ENCODE measurements at places on chromosomes 5 and 9.

DNA sequence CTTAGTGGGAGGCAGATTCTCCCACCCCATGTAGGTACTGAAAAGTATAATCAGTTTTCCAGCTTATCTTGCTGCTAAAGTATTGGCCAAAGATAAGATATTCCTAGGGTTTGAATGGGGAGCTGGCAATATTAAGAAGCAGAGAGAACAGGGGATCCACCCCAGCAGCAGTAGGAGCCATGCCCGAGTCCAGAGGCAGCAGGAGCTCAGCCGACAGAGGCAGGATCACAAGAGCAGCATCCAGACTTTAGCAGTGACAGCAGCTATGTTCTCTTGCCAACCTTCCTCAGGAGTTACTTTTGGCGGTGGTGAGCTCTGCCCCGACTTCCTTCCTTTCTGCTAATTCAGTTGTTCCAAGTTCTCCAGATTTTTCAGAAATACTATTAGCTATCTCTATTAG is 224.5 kb downstream of the GADD45G start:
- no peak for DNase-seq

DNA sequence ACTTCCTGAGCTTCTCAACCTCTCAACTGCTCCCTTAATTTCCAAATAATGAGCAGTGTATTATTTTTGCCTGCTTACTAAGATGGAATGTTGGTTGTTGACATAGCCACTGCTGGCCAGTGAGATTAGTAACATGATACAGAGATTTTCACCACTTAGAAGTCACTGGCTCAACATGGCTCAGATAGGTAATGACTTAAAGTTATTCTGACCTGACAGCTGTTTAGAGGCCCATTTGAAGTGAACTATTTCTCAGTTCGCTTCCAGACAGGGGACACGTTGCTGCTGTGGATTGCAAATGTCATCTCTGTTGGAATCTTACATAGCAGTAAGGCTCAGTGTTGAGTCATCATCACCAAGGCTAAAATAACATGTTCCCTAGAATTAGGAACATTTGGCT is 490.2 kb downstream of the TLE4 start:
- DNase-seq, result no peak

DNA sequence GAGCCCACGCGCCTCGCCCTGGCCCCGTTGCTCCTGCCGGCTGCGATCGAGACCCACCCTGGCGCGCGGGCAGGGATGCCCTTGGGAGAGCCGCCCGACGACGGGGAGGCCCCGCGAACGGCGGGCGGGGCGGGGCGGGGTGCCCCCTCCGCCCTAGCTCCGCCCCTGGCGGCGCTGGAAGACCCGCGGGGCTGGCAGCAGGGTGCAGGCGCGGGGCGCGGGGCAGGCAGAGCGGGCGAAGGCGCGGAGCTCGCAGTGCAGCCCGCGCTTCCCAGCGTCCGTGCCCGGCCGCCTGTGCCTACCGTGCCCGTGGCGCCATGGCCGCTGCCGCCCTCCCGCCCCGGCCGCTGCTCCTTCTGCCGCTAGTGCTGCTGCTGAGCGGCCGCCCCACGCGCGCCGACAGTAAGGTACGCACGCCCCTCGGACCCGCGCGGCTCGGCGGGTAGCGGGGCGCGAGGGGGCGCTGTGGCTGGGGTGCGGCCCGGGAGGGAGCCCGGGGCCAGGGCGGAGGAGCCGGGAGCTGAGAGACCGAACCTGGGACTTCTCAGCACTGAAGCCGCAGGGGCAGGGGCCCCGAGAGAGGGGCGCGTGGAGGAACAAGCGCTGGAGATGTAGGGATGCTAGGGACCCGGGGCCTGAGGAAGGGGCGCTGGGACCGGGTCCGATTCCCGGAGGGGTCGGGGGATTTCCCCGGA is at the start of gene OLFML2A:
OLFML2A (plus strand) TSS at position 180 of the 695 bp plus-strand sequence; CDS start at position 318, 138 bp downstream.
- peak; percentile 26 for DNase-seq

DNA sequence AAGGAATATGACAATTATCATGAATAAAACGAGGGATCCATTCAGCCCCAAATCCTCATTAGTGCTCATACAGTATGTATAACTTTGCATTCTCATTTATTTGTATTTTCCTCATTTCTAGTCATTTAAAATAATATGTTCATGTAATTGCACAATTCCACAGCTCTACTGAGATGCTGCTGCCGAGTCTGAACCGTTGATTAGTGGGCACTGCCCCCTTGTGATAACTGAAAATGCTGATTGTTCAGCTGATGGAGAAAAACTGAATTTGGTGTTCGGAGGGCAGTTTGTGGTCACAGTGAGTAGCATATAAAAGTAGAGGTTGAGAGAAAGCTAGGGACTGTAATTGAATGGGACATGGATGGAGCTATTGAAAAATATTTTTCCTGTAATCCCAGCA is 12.2 kb upstream of the GPR151 start:
- no peak for DNase-seq

DNA sequence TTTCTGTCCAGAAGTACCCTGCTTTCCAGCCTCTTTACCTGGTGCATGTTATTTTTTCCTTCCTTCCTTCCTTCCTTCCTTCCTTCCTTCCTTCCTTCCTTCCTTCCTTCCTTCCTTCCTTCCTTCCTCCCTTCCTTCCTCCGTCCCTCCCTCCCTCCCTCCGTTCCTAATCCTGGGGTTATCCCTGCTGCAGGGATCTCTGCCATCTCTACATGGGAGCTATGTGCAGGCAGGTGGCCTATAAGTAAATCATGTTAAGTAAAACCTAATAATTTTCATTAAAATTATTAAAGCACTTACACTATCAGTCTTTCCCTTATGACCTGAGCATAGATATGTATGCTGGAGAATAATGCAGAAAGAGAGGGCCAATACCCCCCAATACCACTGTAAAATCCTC is 351.9 kb downstream of the ZSWIM6 start:
- no peak for DNase-seq

- no peak for DNase-seq
Measured at GRCh38 chr9:112241491-112241890, 66.4 kb upstream of the SUSD1 start.

DNA sequence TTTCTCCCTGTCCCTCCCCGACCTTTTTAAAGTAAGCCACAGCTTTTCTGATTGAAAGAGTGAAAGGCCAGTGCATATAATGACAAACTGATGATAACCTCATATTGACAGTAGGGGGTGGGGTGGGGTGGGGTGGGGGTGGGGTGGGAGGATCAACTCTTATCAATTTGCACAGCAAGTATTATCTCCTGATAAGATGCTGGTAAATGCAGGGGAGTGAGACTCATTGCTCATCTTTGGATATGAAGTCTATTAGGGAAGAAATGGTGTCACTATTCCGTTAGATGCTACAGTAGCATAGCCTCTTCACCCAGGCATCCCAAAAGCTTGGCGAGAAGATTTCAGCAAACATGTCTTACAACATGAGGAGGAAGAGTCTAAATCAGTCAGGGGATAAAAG is 38.9 kb upstream of the HMGCS1 start:
- DNase-seq, result no peak

- DNase-seq, result no peak
Measured at GRCh38 chr9:131148276-131148675, 22.9 kb downstream of the NUP214 start.

Measured in stimulated activated CD4-positive, alpha-beta T cell treated with anti-CD3 and anti-CD28 coated beads, TNF-alpha, amount 100 ng/mL, for 24 hours (primary cell).